ENCODE measurements at places on chromosomes 2 and 18. TPM values are rescaled to one million over a fixed set of nuclear protein-coding genes. Genes with fewer than 3 reads are reported as not detected.

- no peak for DNase-seq
Observed at GRCh38 chr18:48569915-48570264, 31.1 kb downstream of the CTIF start.

DNA sequence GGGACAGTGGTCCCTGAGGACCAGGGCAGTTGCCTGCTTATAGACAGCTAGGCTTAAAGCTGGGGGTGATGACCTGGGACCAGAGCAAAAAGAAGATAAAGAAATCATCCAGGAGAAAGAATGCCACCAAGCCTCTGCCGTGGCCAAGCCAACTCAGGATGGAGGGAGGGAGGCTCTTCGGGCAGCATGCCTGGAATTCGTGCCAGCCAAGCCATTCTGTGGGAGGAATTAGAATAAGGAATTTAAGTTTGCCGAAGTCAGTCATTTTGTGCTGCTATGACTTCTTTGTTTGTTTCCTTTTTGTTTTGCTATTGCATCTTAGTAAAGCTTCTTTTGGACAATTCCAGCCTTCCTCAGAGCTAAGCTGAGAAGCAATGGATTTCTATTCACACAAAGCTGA is 124.1 kb downstream of the EN1 start:
- DNase-seq, result no peak

- no peak for DNase-seq
Observed at GRCh38 chr2:134368009-134368817, 114.3 kb downstream of the MGAT5 start.

DNA sequence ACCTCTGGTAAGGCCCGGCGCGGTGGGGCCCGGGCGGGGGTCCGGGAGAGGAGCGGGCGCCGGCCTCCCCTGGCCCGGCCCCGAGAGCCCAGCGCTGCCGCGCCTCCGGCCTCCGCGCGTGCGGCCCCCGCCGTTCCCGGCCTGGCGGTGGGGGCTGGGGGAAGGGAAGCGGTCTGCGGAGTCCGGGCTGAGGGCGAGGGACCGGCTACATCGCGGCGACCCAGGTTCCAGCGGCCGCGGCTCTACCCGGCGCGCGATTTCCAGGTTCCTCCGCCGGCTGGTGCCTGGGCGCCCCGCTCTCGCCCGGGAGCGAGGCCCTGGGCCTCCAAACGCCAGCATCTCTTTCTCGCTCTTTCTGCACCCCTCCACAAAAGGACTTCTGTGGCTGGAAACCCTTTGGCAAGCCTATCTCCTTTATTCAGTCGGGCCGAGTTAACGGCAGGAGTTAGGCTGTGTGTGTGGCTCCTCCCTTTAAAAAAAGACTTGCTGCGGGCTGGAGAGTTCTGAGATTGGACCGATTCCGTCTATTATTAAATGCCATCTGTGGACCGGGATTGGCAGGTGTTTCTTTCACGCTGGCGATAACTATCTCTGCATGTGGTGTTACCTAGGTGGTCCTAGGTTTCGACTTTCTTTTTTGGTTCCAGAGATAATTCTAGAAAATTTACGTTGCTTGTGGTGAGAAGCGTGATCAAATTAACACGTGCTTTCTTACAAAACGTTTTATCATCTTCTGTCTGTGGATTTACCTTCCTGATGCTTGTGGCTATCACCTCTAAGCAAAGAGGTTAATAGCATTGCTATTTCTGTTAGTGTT is 592 bp downstream of the ME2 start:
- DNase-seq, result peak; percentile 31

TACR1 gene
- 1.1 TPM for polyA plus RNA-seq

EIF4E2 gene
- polyA plus RNA-seq, result 109 TPM
